Adrenal gland (tissue), 19 donors: ENCODE measurements at places on chromosomes 3 and 15. TPM values are rescaled to one million over a fixed set of nuclear protein-coding genes. Genes with fewer than 3 reads are reported as not detected.

GPR62 gene
- total RNA-seq: 0.23 TPM

GOLGA8J gene
- total RNA-seq: not detected

MINAR1 gene
- 43.0 TPM for total RNA-seq

LRRC34 gene
- 0.69 TPM for total RNA-seq

VPS8 gene
- 42.8 TPM for total RNA-seq

GRCh38 chr3:66823009-66823397 is 175.1 kb upstream of the KBTBD8 start:
- no peaks in the 10 kb centered on the region for H3K36me3 ChIP-seq
- peaks cover 4% of the 10 kb centered on the region for H3K27me3 ChIP-seq
- H3K4me3 ChIP-seq: no peak overlapping the region

DNA sequence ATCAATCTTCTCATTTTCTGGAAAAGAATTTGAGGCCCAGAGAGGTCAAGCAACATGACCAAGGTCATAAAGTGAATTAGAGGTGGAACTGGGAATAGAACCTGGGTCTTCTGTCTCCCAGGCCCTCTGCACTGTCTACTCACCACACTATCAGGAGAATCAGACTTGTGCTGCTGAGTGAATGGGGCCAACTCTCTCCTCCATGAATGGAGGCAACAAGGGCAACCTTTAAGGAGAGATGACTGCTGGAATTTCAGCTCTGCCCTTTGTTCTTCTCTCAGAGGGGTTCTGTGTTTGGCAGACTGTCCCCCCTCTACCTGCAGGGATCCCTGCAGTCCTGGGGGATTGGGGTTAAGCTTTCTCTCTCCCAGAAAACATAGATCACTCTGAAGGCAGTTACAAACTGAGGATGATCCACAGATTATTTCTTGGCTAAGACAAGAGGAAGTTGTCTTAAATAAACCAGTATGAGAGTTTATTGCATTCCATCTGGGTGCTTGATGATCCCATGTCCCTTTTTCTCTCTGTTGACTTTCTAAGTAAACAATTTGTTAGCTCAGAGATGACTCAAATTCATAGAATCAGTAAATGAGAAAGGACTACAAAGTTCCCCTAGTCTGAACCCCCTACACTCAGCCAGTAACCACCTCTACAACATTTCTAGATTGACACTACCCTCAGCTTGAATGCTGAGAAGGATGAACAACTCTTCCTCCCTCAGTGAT is 99.0 kb upstream of the LIPC start:
- DNase-seq: no peak
- H3K4me1 ChIP-seq: peaks cover 39% of the 10 kb centered on the region
- no peak overlapping the region for H3K4me3 ChIP-seq

GRCh38 chr3:140845882-140846281 is 95.8 kb upstream of the SLC25A36 start:
- H3K4me1 ChIP-seq: no peaks in the 10 kb centered on the region
- H3K27me3 ChIP-seq: peaks cover 4% of the 10 kb centered on the region
- H3K27ac ChIP-seq: no peak overlapping the region

DNA sequence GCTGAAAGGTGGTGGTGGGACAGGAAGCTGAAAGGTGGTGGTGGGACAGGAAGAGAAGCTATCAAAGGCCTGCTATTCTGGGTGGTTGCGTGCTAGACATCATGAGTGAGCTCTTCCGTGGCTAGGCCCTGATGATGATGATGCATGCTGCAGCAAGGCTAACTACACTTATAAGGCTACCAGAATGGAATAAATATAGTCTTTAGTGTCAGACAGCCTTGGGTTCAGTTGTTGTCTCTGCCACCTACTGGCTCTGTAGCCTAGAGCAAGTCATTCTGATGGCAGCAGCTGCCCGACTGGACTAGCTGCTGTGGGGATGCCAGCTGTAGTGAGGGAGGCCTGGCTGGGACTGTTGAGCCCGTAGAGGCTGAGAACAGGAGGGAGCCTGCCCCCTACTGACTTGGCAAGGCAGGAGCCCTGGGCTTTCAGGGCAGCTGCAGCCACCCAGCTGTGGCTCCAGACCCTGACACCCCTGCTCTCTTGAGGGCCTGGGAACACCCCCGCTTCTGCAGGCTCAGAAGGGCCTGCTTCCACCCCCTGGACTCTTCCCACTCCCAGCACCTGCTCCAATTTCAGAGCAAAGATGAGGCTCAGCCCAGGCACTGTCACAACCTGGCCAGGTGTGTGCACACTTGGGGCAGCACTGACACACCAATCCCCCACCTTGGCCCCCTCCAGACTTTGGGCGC is 21.4 kb upstream of the ZBED2 start:
- H3K27ac ChIP-seq: no peak overlapping the region
- H3K4me1 ChIP-seq: no peaks in the 10 kb centered on the region
- no peak for DNase-seq
- H3K27me3 ChIP-seq: no peaks in the 10 kb centered on the region

DNA sequence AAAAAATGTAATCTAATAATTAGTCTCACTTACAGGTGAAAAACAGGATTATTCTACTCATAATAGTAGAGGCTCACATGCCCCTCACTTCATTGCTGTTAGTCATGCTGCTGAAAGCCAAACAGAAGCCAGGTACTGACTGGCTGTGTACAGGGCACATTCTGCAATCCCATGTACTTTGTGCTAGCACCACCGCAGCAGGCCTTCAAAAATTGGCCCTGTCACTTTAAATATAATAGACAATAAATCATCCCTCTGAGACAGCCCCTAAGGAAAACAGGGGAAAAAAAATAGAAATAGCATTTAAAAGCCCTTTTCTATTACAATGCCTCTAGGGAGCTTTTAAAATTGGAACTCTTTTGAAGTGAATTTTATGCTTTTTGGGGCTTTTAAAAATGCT is 723.8 kb downstream of the TUSC7 start:
- H3K4me1 ChIP-seq: no peaks in the 10 kb centered on the region
- no peaks in the 10 kb centered on the region for H3K36me3 ChIP-seq

GRCh38 chr3:64354221-64354620 is 129.0 kb upstream of the PRICKLE2 start:
- H3K27me3 ChIP-seq: no peaks in the 10 kb centered on the region
- DNase-seq: no peak
- no peak overlapping the region for H3K4me3 ChIP-seq
- H3K27ac ChIP-seq: no peak overlapping the region
